ENCODE measurements at places on chromosomes 3 and 15.
A peak's percentile ranks its signal among the peaks of the same experiment; 100 is the strongest.

- no peak for DNase-seq
Observed at GRCh38 chr3:97291901-97292300, 472.7 kb upstream of the ARL6 start.

DNA sequence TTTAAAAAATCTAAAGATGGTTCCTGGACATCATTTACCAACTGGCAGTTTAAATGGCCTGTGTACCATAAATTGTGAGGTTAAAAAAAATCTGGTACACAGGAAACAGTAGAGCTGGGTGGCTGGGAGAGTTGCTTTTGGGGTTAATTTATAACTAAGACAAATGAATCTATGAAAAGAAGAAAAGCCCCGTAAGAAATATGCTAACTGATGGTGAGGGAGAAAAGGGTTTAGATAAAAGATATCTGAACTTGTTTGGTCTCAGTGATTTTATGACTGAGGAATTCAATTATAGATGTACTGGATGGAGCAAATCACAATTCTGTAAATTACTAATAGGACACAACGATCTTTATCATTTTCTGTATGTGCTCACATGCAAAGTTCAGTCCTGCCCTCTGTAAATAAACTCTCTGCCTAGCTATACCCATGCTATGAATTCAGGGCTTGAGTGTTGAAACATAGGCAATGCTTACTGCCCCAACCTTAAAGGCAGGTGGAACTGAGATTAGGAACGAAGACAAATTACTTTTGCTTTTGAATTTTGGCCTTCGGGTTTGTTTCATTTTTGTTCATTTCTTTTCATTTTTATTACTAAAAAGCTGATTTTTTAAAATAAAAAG is 28.0 kb downstream of the PPARG start:
- no peak for DNase-seq

GRCh38 chr3:79917561-79917960 is 149.8 kb upstream of the ROBO1 start:
- DNase-seq: no peak

- DNase-seq: no peak
Observed at GRCh38 chr3:39753391-39753790, 56.0 kb upstream of the MYRIP start.

GRCh38 chr15:68312701-68313204 is 35.2 kb downstream of the FEM1B start:
- DNase-seq: no peak

- no peak for DNase-seq
Observed at GRCh38 chr3:132870541-132870940, 148.3 kb upstream of the NPHP3 start.

GRCh38 chr3:123410149-123410515 is 38.8 kb downstream of the ADCY5 start:
- DNase-seq: no peak

- DNase-seq: no peak
Observed at GRCh38 chr3:172939651-172940293, 189.2 kb downstream of the ECT2 start.

DNA sequence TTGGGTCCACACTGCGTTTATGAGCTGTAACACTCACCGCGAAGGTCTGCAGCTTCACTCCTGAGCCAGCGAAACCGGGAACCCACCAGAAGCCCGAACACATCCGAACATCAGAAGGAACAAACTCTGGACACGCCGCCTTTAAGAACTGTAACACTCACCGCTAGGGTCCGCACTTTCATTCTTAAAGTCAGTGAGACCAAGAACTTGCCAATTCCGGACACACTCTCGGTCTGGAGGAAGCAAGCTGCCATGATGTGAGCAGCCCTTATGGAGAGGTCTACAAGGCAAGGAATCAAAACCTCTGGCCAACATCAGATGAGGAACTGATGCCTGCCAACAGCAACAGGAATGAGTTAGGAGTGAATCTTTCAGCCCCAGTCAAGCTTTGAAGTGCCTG is 62.9 kb downstream of the SLC28A2 start:
- DNase-seq: no peak

DNA sequence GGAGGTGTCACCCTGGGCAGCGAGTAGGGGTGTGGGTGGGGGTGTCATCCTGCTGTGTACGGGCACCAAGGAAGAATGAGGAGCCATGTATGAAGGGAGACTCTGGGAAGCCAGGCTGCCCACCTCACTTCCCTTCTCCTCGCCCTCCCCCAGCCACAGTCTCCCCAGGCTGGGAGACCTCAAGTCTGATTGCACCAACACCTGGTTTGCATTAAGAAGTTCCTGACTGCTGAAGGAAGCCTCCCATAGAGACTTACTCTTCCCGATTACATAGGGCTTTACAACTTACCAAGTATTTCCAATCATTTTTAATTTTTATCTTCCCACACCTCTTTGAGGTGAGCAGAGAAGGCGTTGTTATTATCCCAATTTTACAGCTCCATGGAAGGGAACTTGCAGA is 29.5 kb upstream of the SMAD3 start:
- no peak for DNase-seq

GRCh38 chr15:88849376-88850072 is 45.8 kb downstream of the HAPLN3 start:
- DNase-seq: no peak

DNA sequence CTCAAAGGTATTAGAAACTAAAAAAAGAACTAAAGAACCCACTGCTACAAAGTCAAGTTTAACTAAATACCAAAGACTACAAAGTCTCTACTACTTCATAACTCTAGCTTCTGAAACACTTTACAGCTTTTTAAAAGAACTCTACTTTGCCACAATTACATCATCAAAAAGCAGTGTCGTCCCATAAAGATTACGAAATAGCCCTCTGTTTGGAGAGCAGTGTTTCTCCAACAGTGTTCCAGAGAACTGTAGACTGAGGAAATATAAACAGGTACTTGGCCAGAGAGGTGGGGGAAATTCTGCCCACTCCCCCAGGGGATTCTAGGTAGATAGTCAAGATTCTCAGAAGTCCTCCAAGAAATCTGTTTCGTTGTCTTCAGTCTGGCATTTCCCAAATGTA is 225.6 kb downstream of the PDZRN3 start:
- DNase-seq: no peak

- DNase-seq: no peak
Observed at GRCh38 chr3:171442184-171442583, 18.0 kb downstream of the TNIK start.

- DNase-seq: no peak
Observed at GRCh38 chr3:184472723-184473428, 88.7 kb upstream of the EPHB3 start.

DNA sequence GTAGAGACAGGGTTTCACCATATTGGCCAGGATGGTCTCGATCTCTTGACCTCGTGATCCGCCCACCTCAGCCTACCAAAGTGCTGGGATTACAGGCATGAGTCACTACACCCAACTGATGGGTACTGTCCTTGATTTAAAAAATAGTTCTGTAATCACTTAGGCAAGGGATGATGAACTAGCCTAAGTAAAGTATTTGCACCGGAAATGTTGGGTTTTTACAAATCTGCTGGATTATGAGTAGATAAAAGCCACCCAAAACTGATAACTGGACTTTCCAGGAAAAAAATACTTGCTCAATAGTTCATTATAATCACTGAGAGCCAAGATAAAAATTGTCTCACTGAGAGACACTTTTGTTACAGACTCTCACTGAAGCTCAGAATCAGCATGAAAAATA is 218.0 kb downstream of the WNT5A start:
- DNase-seq: no peak

GRCh38 chr15:89645680-89646079 is 9.6 kb downstream of the KIF7 start:
- DNase-seq: peak; percentile 11

DNA sequence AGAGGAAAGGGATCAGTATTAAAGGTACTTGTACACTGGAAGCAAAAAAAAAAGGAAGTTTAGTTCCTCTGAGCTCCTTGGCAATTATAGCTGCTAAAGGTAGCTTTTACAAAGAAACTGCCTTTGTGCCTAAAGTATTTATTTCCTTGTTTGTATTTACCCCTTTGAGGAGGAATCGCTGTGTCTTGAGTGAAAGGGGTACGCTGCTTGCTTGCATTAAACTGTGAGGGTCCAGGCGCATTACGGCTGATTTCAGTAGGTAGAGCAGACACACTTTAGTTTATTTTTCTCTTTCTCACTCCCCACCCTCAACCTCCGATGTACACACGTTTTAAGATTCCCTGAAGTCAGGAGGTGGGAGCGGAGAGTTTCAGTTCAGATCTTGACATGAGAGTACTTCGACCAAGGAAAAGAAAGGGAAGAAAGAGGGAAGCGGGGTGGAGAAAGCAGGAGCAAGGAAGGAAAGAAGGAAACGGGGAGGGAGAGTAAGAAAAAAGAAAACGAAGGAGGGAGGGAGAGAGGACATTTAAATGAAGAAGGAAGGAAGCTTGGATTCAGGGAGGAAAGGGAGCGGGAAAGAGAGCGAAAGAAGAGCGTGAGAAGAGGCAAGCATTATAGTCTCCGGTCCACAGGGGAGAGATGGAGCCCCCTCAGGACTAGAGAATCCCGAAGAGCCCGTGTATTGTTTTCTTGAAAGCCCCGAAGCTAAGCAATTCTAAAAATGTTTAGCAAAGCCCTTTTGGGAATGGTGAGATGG is 1.2 kb upstream of the MME start:
- DNase-seq: no peak

- DNase-seq: no peak
Observed at GRCh38 chr3:127426444-127427153, 138.8 kb upstream of the PRR20G start.

GRCh38 chr15:58520936-58521292 is 89.1 kb downstream of the LIPC start:
- DNase-seq: no peak

DNA sequence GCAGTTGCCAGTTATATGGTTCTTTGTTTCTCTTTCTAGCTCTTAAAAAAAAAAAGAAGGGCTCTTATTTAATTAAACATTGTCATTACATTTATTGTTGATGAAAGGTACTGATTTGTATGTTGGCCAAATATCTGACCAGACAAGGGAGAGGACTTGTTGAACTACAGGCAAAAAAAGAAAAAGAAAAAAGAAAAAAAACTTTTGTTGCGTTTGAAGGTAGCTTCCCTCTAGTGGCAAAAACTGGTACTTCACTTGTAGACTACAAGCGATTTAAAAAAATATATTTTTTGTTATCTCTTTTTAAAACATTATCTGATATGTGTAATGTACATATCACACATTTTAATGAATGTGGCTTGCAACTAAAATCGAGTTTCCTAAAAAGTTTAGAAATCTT is 280.6 kb downstream of the ROBO2 start:
- DNase-seq: no peak

- DNase-seq: no peak
Observed at GRCh38 chr3:5766848-5767247, 579.3 kb downstream of the EDEM1 start.

- no peak for DNase-seq
Observed at GRCh38 chr3:172107403-172107802, 68.0 kb downstream of the FNDC3B start.

DNA sequence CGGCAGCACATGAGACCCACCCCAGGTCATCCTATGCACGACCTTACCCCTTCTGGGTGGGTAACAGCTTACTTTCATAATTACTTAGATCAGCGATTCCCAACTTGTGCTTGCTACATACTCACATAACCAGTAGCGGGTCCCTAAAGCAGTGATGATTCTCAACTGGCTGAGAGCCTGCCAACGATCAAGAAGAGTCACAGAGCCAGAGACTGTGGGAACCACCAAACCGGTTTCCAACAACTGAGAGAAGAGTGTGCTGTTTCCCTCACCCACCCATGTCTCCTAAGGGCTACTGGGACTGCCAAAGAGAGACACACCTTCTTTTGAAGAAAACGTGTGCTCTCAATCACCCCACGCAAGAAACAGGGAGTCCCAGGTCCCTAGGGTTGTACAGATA is 12.0 kb upstream of the XXYLT1 start:
- DNase-seq: no peak

Data from ovary (tissue), 10 donors.